Pancreas (tissue), 10 donors: ENCODE measurements at places on chromosomes 4 and X. TPM values are rescaled to one million over a fixed set of nuclear protein-coding genes. Genes with fewer than 3 reads are reported as not detected.

The GSPT2 gene
- 2.5 TPM for total RNA-seq

The EXOC1L gene
- total RNA-seq: not detected

- DNase-seq: no peak
Observed at GRCh38 chr4:100525686-100526085, 7.9 kb upstream of the EMCN start.

GRCh38 chr4:152620915-152621314 lies 58.9 kb downstream of the TMEM154 start:
- DNase-seq: no peak

GRCh38 chrX:13901354-13901753 lies 84.5 kb upstream of the GPM6B start:
- DNase-seq: no peak

DNA sequence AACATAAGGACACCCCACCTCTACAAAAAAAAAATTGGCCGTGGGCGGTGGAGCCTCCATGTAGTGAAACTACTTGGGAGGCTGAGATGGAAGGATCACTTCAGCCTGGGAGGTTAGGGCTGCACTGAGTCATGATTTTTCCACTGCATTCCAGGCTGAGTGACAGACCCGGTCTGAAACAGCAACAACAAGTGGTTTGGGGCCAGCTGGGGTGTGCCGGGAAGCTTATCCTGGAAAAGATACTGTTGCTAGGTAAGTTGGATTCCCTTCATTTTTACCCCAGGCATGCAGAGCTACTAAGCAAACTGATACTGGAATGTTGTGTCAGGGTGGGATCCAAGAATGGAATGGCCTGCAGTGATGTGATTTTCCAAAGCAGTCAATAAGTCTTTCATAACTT lies 57.0 kb downstream of the XAGE2 start:
- DNase-seq: no peak

- DNase-seq: peak; percentile 34
Observed at GRCh38 chrX:63250253-63250868, 100.8 kb downstream of the SPIN4 start.

DNA sequence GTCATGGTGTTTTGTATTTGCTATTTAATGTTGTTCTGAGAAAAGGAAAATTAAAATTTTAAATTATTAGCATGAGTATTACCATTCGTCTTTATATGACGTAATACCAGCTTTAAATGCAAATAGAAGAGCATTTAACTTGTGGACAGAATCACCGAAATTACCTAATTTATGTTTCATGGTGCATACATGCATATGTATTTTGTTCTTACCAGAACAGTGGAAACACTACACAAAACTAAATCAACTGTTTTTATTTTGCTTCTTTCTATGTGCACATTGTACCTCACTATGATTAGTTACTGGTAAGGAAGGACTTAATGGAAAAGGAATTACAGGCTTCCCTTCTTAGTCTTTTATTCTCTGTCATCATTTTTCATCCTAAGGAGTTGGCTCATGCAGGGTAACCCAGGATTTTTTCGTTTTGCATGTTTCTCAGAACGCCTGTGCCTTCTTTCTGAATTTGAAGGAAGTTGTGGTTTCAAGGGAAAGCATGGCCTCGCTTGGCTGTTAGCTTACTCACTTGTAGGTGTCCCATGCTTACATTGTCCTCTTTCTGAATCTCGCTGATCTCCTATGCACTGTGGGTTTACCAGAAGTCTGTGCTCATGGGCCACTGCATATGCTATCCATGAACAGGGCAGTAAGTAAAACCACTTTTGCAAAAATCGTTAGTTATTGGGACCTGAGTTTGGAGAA lies 300.0 kb upstream of the PUDP start:
- DNase-seq: no peak

- no peak for DNase-seq
Observed at GRCh38 chr4:18859468-18859867, 837.9 kb upstream of the LCORL start.
